ENCODE measurements at places on chromosomes 4 and X.

DNA sequence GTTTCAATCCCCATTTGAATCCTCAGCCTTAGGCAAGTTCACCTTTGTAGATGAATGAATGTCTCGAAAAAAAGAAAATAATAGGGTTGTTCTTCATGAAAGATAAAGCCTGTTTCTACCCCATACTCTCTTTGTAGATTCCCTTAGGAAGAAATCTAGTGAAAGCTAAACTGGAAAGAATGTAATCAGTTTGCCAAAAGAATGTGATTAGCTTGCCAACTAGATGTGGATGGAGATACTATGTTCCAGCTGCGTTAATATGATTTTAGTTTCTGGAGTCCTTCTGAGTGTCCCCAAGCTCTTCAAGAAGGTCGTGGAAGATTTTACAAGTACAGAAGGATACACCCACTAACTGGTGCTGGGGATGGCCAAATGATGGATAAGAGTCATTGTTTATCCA, 162.3 kb upstream of the EDNRA start:
- DNase-seq = no peak

GRCh38 chr4:132646186-132646585, 502.9 kb upstream of the PCDH10 start:
- DNase-seq = no peak

DNA sequence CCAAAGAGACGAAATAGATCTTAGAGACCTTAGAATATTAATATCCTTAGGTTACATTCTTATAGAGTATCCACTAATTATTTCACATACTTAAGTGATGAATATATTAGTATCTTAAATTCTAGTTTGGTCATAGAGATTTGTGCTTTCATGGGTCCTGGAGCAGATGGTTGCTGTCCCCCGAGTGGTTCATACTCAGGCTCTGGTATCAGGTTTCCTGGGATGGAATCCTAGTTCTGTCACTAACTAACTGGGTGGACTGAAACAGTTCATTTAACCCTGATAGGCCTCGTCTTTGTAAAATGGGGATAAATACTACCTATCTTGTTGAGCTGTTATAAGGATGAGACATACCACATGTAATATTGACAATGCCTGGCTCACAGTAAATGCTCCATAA, 264.6 kb downstream of the TENM3 start:
- DNase-seq = no peak

GRCh38 chr4:40206426-40206825, 9.6 kb downstream of the RHOH start:
- no peak for DNase-seq

- DNase-seq = no peak
Measured at GRCh38 chrX:6244666-6245065, 16.0 kb upstream of the NLGN4X start.

GRCh38 chrX:125340490-125340889, 20.8 kb downstream of the TEX13C start:
- DNase-seq = no peak

GRCh38 chr4:154626793-154627484, 14.5 kb upstream of the FGG start:
- no peak for DNase-seq

GRCh38 chrX:132433551-132433950, 55.3 kb downstream of the MBNL3 start:
- DNase-seq = no peak

DNA sequence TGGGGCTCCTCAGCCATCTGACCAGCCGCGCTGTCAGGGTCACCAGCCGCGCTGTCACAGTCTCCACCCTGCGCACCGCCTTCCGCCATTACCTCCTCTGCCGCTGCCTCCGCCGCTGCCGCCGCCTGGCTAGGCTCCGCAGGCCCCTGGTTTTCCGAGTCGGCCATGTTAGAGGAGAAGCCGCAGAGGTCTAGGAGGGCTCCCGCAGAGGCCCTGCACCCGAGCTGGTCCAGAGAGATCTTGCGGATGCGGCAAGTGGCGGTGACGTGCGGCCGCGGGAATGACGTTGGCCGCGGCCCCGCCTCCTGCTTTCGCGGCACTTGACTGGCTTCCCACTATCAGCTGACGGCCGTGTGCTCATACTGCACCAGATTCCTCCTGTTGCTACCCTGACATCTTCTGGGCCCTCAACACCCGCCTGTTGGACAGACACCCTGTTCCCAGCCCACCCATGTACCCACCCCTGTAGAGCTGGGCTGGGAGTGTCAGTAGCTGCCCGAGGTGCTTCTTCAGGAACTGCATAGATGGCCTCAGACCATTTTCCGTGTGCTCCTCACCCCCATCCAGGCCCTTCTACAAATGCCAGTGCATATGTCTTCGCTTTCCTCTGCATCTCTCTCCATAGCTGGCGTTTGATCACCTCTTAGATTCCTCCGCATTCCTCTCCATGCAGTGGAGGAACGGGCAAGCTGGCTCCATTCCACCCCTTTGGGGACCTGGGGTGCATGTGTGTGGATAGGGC, at the start of gene NAP1L5:
Gene NAP1L5, minus strand, starts transcription at position 242 of the 742 bp plus-strand sequence. Its CDS starts 75 bp downstream, at position 167.
- DNase-seq = peak; percentile 45

DNA sequence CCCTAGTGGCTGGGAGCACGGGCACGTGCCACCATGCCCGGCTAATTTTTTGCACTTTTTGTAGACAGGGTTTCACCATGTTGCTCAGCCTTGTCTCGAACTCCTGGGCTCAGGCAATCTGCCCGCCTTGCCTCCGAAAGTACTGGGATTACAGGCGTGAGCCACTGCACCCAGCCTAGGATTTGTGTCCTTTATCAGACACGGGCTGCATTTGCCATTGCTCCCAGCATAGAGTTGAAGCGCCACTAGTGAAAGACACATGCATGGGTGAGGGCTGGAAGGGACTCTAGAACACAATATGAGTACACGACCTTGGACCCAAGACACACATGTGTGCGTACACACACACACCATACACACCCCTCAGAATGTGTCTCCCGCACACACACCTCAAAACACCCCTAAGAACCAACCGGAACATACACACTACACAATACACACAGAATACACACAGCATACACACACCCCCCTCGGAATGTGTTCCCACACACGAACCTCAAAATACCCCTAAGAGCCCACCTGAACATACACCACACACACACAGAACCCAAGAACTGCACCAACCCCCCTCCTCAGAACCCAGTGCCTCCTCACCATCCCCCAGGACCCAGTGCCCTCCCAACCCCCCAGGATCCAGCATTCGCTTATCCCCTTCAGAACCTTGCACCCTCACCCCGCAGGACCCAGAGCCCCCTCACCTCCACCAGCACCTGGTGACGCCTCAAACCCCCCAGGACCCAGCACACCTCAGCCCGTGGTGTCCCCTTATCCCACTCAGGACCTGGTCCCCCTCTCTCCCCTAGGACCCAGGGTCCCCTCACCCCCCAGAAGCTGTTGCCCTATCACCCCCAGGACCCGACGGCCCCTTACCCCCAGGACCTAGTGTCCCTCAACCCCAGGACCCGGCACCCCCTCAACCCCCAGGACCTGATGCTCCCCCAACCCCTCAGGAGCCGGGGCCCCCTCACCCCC, 1.0 kb downstream of the TNIP2 start:
- DNase-seq = no peak

DNA sequence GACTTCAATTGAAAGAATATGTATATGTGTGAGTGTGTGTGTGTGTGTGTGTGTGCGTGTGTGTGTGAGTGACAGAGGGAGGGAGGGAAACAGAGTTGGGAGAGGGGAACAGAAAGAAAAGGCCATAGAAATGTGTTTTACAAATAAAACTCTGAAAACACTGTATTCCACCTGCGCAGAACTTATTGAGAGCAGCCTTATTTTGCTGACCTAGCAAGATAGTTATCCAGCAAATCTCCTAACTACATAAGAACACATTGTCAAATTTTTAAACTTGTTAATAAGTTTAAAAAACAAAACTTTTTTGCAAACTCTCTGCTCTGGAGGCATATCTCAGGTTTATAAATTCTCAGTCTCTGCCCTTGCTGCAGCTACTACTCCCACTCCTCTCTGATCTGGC, 217.9 kb upstream of the NOCT start:
- no peak for DNase-seq

GRCh38 chr4:88240297-88240714, 44.1 kb downstream of the PPM1K start:
- no peak for DNase-seq

DNA sequence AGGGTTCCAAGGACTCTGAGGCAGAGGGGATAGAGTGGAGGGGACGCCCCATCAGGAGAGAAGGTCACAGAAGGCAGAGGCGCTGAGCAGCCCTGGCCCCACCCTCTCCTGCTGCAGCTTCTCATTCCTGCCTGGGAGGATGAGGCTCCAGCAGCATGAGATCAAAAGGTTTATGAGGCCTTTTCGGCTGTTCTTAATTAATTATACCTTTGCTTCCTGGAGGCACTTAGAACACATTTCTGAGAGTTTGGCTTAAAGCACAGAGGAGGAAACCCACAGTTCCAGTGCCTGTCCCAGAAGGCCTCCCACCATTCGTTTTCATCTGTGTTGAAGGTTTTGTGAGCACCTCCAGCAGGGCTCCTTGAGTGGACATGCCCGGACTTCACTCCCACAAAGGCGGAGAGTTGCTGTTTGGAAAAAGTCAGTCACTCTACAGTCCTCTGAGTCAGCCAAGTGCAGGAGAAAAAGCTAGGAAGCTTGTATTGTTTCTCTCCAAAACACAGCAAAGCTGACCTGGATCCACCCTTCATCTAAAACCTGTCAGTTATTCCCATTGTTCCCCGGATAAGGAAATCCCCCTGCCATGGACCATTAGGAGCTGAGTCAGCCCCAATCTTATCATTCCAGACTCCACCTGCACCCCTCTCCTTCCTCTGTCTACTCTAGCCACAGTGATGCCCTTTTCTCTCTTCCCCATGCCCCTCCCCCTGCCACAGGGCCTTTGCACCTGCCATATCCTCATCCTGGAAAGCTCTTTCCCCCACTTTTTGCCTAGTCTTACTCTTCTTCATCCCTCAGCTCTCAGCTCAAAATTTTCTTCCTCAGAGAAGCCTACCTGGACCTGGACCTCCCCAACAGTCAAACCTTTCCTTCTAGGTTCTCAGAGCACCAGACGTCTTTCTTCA, 276.8 kb downstream of the FBXW7 start:
- no peak for DNase-seq

DNA sequence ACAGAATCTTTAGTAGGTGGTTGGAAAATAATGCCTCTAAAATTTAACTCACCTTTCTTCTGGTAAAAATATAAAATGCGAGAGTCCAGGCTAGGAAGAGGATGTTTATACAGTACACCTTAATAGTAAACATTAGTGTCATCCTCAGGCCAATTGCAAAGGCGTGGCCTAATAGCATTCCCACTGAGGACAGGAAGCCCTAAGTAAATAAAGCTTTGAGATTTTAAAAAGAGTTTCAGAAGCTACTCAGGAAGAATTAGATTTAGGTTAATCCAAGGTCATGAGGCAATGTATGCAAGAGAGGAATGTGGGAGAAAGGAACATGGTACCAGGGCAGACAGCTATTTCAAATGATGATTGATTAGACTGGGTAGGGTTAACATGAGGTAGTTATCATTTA, 49.5 kb downstream of the RPGR start:
- no peak for DNase-seq

GRCh38 chrX:45385757-45386156, 185.1 kb upstream of the DIPK2B start:
- no peak for DNase-seq

- DNase-seq = no peak
Measured at GRCh38 chrX:40174001-40174853, 76.5 kb upstream of the BCOR start.

GRCh38 chr4:100633269-100633668, 115.4 kb upstream of the EMCN start:
- no peak for DNase-seq

GRCh38 chr4:24055623-24056022, 165.8 kb upstream of the PPARGC1A start:
- DNase-seq = no peak

- no peak for DNase-seq
Measured at GRCh38 chrX:146173742-146174141, 356.1 kb downstream of the SLITRK2 start.

- DNase-seq = no peak
Measured at GRCh38 chr4:87840149-87840548, 7.4 kb downstream of the MEPE start.

- DNase-seq = no peak
Measured at GRCh38 chr4:94216394-94216793, 8.7 kb downstream of the SMARCAD1 start.

Measured in stimulated activated CD8-positive, alpha-beta memory T cell treated with anti-CD3 and anti-CD28 coated beads, Interleukin-4, amount 100 ng/mL, for 4 hours (primary cell).